ENCODE measurements at places on chromosomes 5 and 9.

- no peak for DNase-seq
Measured at GRCh38 chr5:159510282-159510681, 180.0 kb upstream of the IL12B start.

DNA sequence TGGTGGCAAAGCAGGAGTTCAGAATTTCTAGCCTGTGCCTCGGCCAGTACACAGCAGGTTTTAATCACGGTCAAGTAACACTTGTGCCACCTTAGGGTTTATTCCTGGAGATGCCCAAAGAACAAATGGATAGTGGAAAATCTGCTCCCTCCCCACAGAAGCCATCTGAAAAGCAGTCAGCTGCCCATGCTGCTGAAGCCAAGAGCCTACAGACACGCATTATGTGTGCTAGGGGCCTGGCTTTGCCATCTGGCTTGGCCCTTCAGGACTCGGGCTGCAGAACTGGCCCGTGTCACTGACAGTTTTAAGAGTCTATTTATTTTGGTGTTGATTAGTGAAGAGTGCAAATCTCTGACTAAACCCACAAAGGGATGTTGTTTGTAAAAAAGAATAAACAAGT is 11.1 kb downstream of the ARSB start:
- no peak for DNase-seq

DNA sequence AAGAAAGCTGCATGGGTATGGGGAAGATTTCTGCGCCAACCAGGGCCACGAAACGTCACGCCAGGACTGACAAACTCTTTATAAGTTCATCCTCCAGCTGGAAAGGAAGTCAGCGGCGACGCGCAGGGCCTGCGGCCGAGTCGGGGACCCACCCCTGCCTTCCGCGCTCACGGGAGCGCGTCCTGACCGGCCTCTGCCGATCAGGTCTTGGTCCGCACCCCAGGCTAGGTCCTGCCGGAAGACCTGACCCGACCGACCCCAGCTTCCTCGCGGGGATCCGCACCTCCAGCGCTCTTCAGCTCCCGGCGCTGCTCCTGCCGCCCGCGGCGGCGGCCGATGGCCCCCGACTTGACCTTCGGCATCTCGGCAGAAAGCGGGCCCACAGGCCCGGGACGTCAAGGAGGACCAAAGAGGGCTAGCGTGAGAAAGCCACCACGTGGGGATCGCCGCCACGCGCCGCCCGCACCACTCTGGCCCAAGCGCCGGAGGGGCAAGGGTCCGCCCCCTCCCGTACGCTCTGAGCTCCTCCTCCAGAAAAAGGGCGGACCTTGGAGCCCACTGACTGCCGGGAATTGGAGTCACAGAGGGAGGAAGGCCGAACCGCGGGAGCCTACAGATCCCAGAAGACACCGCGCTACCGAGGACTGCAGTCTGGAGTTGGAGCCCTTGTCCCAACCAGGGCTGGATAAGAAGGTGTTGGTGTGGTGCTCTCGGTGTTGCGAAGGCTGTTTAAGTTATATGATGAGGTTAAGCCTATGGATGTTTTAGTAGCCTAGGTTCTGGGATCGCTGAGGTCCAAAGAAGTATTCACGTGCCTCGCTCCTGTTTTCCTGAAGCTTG is at the start of gene DIMT1:
Gene DIMT1 (minus strand): TSS at position 495 of the 840 bp plus-strand sequence. CDS start 133 bp downstream, at position 362.
- DNase-seq = peak; percentile 98

- no peak for DNase-seq
Measured at GRCh38 chr5:142934051-142934762, 164.0 kb downstream of the ARHGAP26 start.

DNA sequence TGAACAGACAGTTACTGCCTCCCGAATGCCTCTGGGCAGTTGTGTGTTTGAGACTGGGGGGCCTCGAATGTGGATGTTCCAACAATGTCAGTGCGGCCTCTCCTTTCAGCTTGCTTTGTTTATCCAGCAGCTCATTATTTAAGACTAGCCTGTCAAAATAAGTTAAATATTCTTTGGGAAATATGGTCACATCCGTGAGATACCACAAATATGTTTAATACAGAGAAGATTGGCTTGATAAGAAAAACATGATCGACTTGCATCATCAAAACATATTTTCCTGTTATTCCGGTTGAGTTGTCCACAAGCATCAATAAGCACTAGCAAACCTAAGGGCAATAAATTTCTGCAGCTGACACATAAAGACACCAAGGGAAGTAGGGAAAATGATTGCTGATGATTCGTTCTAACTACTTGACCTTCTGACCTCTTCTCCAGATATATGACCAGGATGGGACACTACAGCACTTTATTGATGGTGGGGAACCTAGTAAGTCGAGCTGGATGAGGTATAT is 66.5 kb downstream of the PRDM6 start:
- no peak for DNase-seq

DNA sequence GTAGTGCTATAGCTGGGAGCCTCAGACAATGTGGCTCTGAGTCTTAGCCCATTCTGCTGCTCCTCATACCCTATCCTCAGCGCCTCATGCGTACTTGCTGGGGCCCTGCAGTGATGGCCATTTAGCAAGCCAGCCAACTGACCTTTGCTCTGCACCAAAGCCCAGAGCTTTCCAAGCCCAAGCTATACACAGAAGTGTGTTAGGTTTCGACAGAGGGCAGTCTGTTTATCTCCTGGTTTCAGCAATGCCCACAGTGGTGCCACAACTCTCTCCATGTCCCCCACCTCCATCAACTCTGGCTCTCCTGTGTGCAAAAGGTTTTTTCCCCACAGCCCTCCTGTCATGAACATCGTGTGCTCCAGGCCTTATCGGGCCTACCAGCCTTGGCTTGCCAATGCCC is 16.9 kb downstream of the GNG10 start:
- DNase-seq = no peak

DNA sequence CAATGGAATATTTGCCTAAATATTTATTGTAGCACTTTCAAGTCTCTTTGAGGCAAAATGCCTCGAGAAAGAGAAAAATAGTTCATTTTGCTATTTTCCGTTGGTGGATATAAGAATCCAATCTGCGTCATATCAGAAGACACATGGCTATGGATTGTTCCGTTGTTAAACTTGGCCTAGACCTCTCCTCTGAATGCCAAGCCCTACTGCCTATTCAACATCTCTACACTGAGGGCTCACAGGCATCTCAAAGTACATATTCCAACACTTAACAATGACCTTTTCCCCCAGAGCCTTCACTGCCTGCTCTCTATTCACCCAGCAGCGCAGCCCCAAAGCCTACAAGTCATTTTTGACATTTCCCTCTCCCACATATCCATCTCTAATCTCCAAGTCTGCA is 350.1 kb downstream of the GLIS3 start:
- DNase-seq = no peak

DNA sequence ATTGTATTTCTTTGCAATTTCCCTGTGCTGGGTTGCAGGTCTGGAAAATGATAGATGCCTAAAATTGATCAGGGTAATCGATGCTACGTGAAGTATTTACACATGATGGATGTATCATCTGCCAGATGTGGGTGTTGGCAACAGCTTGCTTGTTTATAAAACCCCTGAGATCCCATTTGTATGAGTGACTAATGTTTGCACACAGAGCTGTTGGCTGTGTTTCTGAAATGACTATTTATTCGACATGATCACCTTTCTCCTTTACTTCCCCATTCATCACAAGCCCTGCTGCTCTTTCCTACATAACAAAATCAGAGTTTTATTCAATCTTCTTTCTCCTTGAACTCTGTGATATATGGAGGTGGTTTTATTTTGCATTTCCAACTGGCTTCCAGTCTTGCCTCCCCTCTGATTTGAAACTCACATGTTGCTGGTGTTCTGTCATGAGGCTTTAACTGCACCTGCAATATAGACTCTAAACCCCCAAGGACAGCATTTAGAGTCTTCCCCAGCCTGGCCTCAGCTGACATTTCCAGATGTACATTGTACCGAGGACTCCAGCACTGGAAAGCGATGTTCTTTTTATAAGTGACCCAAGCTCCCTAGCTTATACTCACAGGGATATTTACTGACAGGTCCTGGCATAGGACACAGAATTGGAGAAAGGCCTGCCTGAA is 50.7 kb upstream of the SHB start:
- DNase-seq = no peak

DNA sequence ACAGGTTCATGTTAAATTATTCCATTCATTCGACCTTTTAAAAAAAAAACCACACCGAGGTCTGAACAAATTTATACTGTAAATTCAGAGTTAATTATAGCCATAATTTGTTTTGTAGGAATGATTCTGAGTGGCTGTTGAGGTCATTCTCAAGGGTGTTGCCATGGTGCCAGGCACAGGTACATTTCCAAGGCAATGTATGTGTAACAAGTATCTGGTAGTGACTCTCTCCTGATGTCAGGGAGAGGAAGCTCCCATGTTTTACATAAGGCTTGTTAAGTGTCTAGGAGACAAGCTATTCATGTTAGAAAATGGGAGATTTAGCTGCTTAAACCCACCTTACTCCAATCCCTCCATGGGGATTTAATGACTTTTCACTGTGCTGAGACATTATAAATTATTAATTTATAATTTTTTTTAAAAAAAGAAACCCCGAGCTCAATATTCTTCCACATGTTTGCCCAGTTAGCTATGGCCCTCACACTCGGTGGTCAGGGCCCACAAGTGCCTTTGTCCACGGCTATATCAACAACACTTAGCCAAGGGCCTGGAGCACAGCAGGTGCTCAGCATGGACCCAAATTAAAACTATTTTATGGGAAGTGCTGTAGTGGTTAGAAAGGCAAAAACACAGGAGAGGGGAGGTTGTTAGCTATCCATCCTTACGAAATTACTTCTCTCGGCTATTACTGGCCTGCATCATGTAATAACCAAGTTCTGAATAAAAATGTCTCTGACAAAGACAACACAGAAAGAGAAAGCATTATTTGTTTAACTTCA is 154.6 kb upstream of the GNA14 start:
- no peak for DNase-seq

- DNase-seq = peak; percentile 85
Measured at GRCh38 chr5:133108481-133108921, 56.7 kb downstream of the HSPA4 start.

- DNase-seq = no peak
Measured at GRCh38 chr9:122155796-122156195, 3.8 kb downstream of the NDUFA8 start.

DNA sequence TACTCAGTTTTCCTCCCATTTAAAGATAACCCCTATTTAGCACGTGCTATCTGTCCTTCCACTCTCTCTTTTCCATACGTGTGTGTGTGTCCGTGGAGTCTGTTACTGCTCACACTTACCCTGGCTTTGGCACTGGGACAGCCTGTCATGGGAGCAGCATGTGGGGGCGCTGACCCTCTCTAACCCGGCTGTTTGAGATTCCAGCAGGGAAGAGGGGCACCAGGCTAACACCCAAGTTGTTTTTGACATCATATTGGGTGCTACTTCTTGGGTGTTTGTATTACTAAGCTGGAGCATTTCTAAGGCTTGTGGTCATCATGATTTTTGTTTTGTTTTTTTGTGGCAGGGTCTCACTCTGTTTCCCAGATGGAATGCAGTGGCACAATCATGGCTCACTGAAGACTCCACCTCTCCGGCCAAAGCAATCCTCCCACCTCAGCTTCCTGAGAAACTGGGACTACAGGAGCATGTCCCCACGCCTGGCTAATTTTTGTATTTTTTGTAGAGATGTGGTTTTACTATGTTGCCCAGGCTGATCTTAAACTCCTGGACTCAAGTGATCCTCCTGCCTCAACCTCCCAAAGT is 56.9 kb upstream of the SIMC1 start:
- no peak for DNase-seq

- DNase-seq = no peak
Measured at GRCh38 chr5:32136342-32136741, 37.8 kb downstream of the GOLPH3 start.

DNA sequence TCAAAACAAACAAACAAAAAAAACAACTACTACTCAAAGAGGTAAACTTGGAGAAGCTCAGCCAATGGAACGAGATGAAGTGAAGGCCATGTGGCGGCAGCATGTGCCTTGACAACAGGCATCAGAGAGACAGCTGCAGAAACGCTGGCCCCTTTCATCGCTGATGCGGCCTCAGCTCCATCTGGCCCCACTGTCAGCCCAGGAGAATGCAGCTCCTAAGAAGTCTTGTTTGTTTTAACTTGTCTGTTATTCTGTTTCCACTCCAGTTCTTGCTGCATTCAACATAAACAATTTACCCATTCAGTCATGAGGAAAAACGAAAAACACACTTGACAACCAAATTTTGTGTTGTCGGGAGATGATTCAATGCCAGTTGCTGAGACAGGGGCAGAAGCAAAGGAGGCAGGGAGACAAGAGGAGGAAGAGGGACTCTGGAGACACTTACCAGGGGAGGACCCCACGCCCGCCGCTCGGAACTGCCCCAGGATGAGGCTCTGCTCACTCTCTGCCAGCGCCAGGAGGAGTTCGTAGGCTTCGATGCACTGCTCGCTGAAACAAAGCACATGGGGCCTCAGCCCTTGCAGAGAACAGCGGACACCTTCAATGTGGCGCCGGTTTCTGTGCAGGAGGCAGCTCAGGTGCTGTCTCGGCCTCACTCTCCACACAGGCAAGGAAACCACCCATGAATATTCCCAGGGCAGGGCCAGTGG is 91.2 kb downstream of the DCP2 start:
- no peak for DNase-seq

DNA sequence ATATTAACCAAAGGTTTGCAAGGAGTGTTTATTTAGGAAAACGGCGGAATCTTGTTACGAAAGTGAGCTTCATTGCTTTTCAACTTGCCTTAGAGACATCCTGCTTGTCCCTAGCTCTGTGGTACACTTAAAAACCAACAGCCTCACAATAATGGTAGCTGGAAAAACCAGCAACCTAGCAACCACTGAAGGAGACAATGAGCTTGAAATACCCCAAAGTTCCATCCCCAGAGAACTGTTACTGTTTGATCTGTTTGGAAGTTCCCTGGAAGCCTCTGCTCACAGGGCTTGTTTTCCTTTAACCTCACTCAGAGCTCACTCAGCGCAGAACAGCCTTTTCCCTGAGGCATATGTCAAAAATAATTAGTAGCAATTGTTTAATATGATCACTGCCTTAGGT is 43.2 kb downstream of the SH3TC2 start:
- no peak for DNase-seq

GRCh38 chr5:72221541-72221940 is 98.5 kb downstream of the MRPS27 start:
- DNase-seq = no peak

Measured in inflammatory macrophage (primary cell).